AG20443 (cell line): ENCODE measurements at places on chromosomes 2 and 18.

- DNase-seq, result no peak
These were observed 602.2 kb downstream of the GALR1 start for GRCh38 chr18:77851802-77852201.

- DNase-seq, result no peak
These were observed at the start of gene SLC66A3 for GRCh38 chr2:11155381-11156035. TSS of gene SLC66A3 (plus strand) at chr2:11155467. CDS start at chr2:11155547, 80 bp downstream.

- DNase-seq, result no peak
These were observed 71.4 kb upstream of the FAM98A start for GRCh38 chr2:33670392-33670937.

DNA sequence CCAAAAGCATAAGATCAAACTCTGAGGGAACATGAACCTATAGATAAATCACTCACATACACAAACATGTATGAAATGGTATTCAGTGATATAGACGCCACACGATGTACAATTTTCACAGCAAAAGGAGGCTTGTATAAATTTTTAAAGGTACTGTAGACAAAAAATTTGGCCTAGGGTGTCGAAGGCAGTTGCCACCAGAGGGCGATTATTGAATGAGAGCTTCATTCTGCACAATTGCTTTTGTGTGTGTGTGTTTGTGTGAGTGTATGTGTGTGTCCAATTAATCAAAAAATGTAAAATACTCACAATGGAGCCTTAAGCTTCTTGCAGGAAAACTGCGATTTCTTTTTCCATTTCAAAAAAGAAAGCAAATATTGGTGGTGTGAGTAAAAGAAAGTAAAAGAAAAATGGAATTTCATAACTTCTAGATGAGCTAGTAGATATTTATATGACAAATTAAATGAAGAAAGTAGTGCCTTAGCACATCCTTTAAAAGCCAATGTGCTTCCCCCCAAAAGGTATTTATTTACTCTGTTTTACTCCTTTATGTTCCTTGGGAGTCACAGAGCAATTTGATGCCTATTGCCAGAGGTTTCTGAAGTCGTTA is 800.1 kb downstream of the SATB2 start:
- DNase-seq, result peak; percentile 22

- no peak for DNase-seq
These were observed 27.5 kb downstream of the CDH20 start for GRCh38 chr18:61360404-61361383.

GRCh38 chr2:218860950-218861381 is 1.4 kb downstream of the WNT6 start:
- no peak for DNase-seq
